ENCODE measurements at places on chromosomes 4 and X.

- no peaks in the 10 kb centered on the region for H3K36me3 ChIP-seq
- no peaks in the 10 kb centered on the region for H3K4me1 ChIP-seq
These were observed 55.5 kb downstream of the SPANXN4 start for GRCh38 chrX:143081231-143081630.

DNA sequence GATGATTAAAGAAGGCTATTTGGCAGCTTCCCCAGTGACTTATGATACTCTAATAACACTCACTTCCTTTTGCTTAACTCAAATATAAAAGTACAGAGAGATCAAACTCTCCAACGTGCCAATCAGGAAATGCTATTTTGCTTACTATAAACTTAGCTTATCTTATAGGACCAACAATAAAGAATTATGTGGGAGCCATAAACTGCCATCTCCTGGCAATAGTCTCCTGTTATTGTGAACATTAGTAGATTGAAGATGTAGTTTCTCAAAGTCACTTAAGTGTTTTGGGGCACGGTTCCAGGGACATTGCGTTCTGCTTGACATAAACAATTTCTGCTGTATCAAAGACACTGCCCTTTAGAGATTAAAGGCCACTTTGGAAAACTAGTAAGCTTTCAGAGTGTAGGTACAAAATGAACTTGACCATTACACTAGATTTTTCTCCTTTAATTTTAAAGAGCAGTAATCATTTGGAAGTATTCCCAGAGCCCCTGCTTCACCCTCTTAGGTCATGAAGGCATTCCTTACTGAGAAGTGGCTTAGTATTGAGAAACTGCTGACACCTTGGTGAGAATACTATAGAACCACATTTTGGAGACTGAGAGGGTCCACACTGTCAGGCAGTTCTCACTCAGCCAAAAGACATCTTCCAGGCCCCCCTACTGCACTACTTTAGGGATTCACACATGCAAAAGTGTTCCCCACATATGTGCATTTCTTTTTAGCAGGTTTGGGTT is 51.9 kb downstream of the MAOA start:
- no peak overlapping the region for H3K27ac ChIP-seq
- no peak overlapping the region for H3K4me3 ChIP-seq
- H3K4me1 ChIP-seq: no peaks in the 10 kb centered on the region
- no peaks in the 10 kb centered on the region for H3K27me3 ChIP-seq
- H3K36me3 ChIP-seq: no peaks in the 10 kb centered on the region

DNA sequence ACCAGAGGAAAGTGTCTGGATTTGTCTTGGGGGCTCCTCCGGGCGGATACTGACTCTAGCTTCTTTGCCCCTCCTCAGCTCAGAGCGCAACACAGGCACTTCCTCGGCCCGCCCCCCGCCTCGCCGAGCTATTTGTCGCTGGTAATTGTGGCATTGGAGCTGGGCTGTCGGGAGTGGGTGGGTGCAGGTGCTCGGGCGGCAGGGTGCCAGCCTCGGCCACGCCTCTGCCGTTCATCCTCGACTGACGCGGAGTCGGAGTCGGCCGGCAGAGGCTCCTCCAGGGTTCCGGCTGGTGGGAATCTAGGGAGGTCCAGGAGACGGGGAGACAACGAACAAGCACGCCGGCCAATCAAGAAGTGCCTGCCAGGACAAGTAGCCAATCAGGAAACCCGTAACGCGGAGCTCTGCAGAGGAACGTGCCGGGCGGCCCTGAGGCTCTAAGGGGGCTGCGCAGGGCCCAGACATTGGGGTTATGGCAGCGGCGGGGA is 3.9 kb upstream of the SYN1 start:
- peak overlapping the region; percentile 69 for H3K4me3 ChIP-seq
- no peaks in the 10 kb centered on the region for H3K27me3 ChIP-seq
- no peaks in the 10 kb centered on the region for H3K36me3 ChIP-seq
- DNase-seq: peak; percentile 94

GRCh38 chrX:1159548-1159947 is 52.9 kb downstream of the CRLF2 start:
- no peaks in the 10 kb centered on the region for H3K4me1 ChIP-seq
- H3K27me3 ChIP-seq: peaks cover 7% of the 10 kb centered on the region
- no peak for DNase-seq
- H3K4me3 ChIP-seq: no peak overlapping the region

GRCh38 chr4:107153956-107154355 is 117.8 kb upstream of the DKK2 start:
- H3K4me3 ChIP-seq: no peak overlapping the region
- H3K36me3 ChIP-seq: no peaks in the 10 kb centered on the region
- H3K27ac ChIP-seq: no peak overlapping the region
- no peaks in the 10 kb centered on the region for H3K27me3 ChIP-seq
- no peak for DNase-seq

DNA sequence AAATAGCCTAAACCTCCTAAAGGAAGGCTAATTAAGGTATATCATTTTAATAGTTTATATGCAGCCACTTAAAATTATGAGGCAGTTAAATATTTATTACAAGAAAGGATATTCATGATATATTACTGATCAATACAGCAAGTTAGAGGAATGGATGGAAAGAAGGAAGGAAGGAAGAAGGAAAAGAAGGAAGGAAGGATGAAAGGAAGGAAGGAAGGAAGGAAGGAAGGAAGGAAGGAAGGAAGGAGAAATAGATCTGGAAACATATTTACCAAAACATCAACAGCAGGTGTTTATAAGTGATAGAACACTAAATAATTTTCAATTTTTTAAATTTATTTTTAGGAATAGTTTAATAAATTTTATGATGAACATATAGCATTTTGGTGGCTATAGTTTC is 17.5 kb downstream of the SLC7A11 start:
- peaks cover 3% of the 10 kb centered on the region for H3K4me1 ChIP-seq
- H3K27me3 ChIP-seq: no peaks in the 10 kb centered on the region
- H3K4me3 ChIP-seq: no peak overlapping the region
- no peak for DNase-seq
- no peaks in the 10 kb centered on the region for H3K36me3 ChIP-seq

Measured in endodermal cell (in vitro differentiated cells).